Chondrocyte (in vitro differentiated cells): ENCODE measurements at places on chromosomes 5 and 9.

GRCh38 chr9:126154869-126155268 is 171.8 kb upstream of the MVB12B start:
- DNase-seq: peak; percentile 58

- no peak for DNase-seq
These were observed 81.8 kb downstream of the ANKRD33B start for GRCh38 chr5:10645671-10646070.

DNA sequence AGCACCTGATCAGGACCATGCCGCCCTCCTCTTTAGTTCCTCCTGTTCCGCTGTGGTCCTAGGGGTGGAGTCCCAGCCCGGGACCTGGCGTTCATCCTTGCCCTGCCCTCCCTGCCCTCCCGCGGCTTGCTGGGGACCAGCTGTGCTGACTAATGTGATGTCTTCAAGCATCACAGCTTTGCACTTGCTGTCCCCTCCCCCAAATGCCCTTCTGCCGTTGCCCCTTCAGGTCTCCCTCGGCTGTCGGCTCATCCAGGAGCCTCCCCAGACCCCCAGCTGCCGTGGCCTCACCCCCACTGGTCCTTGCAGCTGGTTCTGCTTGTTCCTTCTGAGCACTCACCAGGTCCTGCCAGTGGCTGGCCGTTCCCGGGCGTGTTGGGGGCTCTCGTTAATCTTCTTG is 19.9 kb downstream of the RXRA start:
- no peak for DNase-seq

- no peak for DNase-seq
These were observed 129.3 kb upstream of the CACNA1B start for GRCh38 chr9:137748311-137748710.

DNA sequence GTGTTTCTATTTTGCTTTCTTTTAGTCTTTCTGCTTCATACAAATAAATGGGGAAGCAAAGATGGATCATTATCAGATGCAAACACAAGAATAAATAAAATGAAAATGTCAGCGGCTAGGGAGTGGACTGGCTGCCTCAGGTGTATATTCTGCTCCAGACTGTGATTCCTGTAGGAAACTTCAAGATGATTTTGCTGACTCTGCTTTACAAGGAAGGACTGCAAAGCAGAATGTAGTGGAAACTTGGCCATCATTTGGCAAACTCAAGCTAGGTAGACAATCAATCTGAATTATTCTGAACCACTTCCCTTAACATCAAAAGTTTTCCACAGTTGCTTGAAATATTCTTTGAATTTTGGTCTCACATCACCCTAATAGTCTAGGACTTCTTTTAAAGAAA is 38.1 kb upstream of the NREP start:
- no peak for DNase-seq

GRCh38 chr9:90642570-90643539 is at the start of gene DIRAS2:
Gene DIRAS2, minus strand, starts transcription at chr9:90642824. Its CDS starts 28,997 bp downstream, at chr9:90613827.
- DNase-seq: no peak

DNA sequence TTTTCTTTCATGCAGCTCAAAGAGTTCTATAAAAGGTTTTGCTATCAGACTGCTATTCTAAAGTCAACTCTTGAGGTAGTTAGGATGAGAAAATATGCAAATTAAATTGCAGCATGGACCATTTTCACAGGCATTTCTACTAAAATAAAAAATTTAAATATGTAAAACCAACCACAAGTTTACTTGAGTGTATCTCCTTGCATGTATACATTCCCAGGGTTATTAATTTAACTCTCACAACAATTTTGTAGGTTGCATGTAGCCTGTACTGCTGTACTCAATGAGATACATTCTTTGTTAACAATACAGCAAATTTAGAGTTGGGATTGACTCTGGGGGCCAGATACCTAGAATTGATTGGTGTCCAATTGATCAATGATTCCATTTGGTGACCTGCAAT is 265.8 kb downstream of the MED10 start:
- no peak for DNase-seq

DNA sequence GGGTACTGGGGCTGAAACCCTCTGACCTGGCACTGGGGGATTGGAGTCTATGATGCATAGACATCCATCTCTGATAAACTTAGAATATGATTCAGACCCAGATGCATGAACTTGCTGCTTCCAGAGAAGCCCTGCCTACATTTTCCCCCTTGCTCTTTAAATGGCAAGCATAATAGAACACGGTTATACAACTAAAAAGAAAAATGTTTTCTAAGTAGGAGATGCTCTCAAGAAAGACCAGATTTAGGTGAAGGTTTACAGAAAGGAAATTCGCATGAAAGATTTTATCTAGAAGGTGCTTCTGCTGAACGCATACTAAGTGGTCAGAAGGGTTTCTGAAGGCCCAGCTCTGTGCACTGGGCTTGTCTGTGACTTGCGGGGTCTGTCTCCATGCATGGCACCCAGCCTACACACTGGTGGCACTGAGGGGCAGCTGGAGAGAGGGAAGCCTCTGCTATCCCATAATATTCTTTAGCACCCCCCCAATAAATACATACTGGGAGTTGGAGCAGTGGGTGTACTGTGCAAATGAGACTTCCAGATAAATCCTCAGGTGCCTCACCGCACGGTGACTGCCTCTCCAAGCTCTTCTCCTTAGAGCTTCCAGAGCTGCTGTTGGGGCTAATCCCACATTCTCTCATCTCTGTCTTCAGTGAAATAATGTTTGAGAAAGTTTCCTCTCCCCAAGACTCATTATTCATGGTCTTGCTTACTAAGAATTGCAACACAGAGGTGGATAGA is 114.6 kb downstream of the FSTL4 start:
- DNase-seq: no peak

GRCh38 chr5:109611505-109611904 is 78.2 kb upstream of the MAN2A1 start:
- DNase-seq: no peak

DNA sequence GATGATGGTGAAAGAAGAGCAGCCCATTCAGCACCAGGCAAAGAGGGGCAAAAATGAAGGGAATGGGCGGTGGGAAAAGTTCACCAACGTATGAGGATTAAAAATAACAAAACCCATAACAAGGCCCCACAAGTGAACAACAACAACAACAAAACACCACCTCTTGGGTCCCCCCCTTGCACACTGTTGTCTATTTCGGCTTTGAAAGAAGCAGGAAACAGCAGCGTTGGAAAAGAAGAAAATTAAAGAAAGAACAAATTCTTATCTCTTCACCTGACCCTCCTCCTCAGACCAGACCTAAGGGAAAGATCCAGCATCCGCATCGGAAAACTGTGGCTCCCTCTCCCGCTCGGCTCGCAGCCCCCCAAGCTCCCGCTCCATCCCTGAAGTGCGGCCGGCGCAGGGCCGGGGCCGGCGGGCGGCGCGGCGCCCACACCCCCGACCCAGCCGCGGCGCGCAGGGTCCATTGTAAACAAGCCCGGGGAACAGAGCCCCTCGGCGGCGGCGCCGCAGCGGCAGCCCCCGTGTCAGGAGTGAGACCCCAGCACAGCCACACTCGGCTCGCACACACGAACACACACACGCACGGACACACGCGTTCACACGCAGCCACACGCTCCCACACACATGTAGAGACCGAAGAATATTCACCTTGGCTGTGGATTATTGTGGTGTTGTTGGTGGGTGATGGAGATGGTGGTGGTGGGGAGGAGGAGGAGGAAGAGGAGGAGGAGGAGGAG is 535 bp downstream of the RFX3 start:
- DNase-seq: no peak

DNA sequence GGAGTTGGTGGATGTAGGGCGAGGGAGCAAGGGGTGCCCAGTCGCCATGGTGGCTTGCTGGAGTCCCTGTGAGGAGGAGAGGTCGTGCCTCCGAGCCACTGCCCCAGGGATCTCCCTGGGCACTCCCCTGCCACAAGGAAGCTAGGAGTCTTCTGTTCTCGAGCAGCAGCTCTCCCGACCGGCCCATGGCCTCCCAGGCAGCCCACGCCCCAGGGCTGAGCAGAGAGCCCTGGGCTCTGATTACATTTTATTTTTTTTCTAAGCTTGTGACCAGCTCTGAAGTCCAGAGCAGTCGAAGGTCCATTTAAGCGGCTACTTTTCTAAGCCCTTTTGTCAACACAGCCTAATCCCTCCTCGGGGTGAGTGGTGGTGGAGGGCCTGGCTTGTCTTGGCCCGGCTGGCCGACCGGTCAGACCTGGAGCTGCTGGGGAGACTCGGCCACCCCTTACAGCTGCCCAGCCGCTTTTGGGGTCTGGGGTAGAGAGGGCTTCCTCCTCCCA is 2.1 kb downstream of the RXRA start:
- no peak for DNase-seq

- DNase-seq: no peak
These were observed 311.0 kb upstream of the IRX4 start for GRCh38 chr5:2193542-2194235.

GRCh38 chr5:1538741-1539392 is 15.1 kb upstream of the LPCAT1 start:
- DNase-seq: peak; percentile 38

- no peak for DNase-seq
These were observed 151.3 kb downstream of the GAS1 start for GRCh38 chr9:86795823-86796553.

- DNase-seq: no peak
These were observed 10.4 kb upstream of the SSBP2 start for GRCh38 chr5:81761270-81761669.

- no peak for DNase-seq
These were observed 14.1 kb downstream of the PRRX2 start for GRCh38 chr9:129679537-129679936.

- no peak for DNase-seq
These were observed 231.0 kb downstream of the AP3B1 start for GRCh38 chr5:78063495-78063894.

DNA sequence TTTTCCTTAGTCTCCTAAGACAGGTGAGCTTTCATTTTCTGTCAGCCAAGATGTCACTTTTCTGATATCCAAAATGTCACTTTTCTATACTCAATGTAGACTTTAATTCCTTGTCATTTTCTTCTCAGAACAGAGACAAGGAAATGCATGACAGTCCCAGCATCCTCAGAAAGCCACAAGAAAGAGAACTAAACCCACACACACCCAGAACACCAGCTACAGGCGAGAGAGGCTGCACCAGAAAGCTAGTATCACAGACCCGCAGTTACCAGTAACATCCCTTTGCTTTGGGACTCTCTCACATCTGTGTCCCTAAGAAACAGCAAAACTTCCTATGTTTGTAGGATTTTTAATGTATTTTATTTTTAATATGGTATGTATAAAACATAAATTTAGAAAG is 17.1 kb downstream of the TRMO start:
- no peak for DNase-seq

DNA sequence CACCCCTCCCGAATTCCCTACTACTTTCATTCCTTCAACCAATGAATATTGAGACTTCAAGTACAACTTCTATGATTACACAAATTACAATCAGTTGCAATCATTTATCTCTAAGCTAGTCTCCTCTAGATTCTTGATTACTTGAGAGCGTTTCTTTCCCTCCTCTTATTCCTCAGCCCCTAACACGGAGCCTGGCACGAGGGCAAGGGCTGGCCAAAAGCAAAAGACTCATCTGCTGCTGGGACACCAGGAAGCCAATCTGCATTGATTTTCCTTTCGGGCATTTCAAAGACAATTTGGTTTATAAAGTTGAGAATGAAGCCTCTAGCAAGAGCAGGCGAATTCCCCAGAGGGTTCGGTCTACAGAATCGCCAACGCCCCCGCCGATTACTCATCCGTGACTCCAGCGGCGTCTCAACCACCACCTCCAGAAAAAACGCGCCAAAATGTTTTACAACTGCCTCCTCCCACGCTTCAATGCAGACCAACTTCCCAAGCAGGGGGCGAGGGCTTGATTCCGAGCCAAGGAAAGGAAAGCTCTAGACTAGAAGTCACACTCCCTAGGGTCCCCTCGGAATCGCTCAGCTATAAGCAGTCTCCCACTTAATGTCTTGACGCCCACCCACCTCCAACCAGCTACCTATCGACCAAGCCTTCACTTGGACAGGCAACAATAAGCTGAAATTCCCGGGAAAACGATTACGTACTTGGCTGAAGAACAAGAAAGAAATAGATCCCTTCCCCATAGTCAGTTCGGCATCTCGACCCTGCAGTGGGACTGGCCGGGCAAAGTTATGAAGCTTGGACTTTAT is 1.5 kb downstream of the PCSK1 start:
- no peak for DNase-seq

DNA sequence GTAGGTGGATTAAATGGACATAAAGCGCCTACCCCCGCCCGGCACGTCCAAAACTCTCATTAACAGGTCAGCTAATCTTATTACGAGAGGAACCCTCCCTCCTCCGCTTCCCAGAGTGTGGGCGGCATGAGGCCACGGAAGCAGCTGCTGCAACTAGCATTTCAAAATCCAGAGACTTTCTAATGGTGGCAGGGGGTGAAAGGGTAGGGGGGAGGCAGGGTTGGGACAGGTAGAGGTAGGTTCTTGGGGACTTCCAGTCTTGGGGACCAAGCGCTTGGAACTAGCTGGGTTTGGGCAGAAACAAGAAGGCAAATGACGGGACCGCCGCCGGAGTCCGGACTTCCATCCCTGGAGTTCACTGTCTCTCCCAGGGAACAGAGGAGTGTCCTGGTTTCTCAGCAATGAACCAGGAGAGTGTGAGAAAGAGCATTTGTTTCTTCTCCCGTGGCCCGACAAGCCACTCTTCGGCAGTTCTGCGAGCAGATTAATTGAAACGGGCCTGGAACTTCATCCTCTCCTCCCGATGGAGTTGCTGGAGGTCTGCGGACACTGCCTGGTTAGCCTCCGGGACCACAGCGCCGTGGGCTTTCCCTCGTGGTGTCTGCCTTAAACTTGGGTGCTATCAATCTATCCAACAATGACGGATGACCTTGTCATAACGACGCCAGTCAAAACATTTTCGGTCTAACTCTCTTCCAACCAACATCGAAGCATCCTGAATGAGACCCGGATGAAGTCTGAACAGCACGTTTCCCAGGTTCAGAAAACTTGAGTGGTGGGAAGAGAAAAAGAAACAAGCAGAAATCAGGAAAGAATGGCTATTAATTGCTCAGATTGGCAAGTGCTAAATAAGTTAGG is 1.6 kb upstream of the PRDM6 start:
- DNase-seq: no peak

DNA sequence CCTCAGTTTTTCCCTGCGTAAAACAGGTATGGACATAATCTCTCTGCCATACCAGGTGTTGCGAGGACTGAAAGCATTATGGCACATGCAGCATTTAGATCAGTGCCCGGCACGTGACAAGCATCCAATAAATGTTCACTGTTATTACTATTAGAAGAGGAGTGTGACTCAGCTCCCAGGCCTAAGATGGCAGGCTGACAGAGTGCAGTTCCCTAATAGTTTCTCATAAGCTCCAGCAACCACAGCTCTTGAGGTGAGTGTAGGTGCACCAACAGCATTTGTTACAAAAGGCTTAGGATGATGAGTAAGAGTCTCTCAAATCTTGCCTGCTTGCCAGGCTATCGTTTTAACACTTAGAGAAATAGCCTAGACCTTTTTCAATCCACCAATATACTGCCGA is 28.9 kb upstream of the GLIS3 start:
- DNase-seq: no peak

GRCh38 chr9:16469184-16469583 is 401.3 kb downstream of the BNC2 start:
- DNase-seq: no peak
